ENCODE measurements at places on chromosomes 4 and X. TPM values are rescaled to one million over a fixed set of nuclear protein-coding genes. Genes with fewer than 3 reads are reported as not detected.

EBP gene
- 159 TPM for total RNA-seq

FANCB gene
- total RNA-seq, result 14.1 TPM

POU3F4 gene
- total RNA-seq, result not detected

CHIC1 gene
- 8.5 TPM for total RNA-seq

CCDC160 gene
- total RNA-seq, result 1.0 TPM

SMIM31 gene
- total RNA-seq, result 1.9 TPM

TREX2 gene
- total RNA-seq, result 2.0 TPM

SSX2 gene
- not detected for total RNA-seq

SRPX2 gene
- total RNA-seq, result 45.4 TPM

RHOH gene
- not detected for total RNA-seq

MAGEA4 gene
- total RNA-seq, result not detected

SPARCL1 gene
- total RNA-seq, result not detected

GRCh38 chr4:15368856-15369255 lies 59.0 kb upstream of the C1QTNF7 start:
- no peak for DNase-seq

- DNase-seq, result no peak
Measured at GRCh38 chr4:15035159-15035558, 32.9 kb downstream of the CPEB2 start.

- DNase-seq, result no peak
Measured at GRCh38 chrX:151791961-151792360, 57.4 kb downstream of the CNGA2 start.

- no peak for DNase-seq
Measured at GRCh38 chrX:123322536-123322935, 138.5 kb downstream of the GRIA3 start.

GRCh38 chr4:182604953-182605352 lies 312.2 kb downstream of the DCTD start:
- no peak for DNase-seq

DNA sequence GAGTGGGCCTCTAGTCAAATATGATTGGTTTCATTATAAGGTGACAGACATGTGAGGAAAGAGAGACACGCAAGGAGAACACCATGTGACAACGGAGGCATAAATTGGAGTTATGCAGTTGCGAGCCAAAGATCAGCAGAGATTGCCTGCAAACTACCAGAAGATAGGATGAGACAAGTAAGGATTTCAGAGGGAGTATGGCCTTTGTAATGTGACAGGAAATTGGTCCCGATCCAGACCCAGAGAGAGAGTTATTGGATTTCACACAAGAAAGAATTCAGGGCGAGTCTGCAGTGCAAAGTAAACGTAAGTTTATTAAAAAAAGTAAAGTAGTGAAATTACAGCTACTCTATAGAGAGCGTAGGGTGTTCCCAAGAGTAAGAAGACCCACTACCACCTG lies 35.7 kb upstream of the NDST4 start:
- DNase-seq, result no peak

DNA sequence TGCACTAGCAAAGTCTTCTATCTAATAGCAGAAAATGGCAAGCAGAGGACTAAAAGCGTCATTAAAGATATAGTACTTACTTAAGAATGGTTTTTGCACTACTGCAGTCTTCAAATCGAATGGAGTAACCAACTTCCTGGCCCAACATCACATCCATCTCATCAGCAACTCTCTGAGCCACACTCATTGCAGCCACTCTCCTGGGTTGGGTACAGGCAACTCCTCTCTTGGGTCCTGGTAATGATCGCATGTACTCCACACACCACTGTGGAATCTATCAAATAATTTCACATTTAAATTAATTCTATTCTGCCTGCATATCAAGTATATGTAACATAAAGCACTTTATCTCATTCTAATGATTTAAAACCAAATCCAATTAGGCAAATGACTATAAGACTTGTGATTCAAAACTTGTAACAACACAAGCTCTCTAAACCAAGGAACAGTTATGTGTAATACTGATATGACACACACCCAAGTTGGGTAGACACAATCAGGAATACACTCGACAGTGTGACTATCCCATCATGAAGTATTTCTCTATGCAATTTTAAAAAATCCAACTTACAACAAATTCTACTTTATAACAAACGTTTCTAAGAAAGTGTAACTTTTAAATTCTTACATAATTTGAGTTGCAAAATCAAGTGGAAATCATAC lies 13.6 kb downstream of the DHX15 start:
- no peak for DNase-seq

DNA sequence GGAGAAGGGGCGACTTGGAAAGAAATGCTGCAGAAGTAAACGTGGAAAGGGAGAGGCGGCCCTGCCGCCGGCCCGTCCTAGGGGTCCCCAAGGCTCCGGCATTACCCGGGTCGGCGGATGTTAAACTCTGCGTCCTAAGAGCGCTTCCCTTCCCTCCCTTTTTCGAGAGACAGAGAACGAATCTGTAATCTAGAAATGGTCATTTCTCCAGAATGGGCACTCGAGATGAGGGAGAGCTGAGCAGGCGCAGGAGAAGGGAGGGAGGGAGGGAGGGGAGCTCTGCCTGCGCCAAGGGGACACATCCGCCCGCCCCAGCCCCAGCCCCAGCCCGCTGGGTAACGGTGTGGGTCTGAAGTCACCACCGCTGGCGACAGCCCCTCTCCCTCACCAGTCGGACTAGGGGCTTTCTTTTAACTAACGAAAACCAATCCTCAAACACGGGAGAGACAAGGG lies 1.7 kb downstream of the HCFC1 start:
- no peak for DNase-seq

- DNase-seq, result no peak
Measured at GRCh38 chrX:112367065-112367464, 284.5 kb upstream of the TRPC5 start.

DNA sequence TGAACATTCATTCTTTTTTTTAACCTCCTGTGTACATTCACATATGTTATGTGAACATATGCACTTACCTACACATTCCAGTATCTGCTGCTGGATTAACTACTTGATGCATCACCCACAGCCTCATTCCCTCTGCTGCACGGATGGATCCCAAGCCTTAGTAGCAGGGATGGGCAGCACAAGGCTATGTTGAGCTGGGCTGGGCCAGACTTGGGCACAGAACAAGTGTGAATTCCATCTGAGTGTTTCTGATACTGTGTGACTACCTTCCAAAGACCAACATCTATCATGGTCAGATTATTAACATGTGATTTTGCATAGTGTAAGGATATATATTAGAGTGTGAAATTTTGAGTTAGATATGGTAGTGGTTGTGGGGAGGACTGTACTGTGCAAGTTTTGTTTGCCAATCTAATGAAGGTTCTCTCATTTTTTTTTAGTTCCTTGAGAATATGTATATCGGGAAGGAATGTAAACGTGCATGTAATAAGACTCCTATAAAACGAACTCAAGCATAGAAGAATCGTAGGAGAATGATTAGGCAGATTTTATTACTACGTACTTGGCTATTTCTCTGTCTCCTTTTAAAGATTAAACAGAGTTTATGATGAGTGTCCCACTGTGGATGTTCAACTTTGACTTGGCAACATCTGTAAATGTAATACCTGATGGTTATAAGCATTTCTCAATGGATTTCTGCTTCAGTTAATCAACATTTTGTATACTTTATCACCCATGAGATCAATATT lies 23.4 kb upstream of the STBD1 start:
- no peak for DNase-seq

- no peak for DNase-seq
Measured at GRCh38 chr4:145494666-145495270, 13.1 kb downstream of the SMAD1 start.

GRCh38 chr4:183493246-183493645 lies 11.6 kb upstream of the ING2 start:
- DNase-seq, result no peak

- no peak for DNase-seq
Measured at GRCh38 chrX:134821370-134821769, 163.1 kb upstream of the PLAC1 start.

- no peak for DNase-seq
Measured at GRCh38 chrX:55451141-55451540, 786 bp upstream of the MAGEH1 start.

- no peak for DNase-seq
Measured at GRCh38 chr4:7715271-7716009, 224.2 kb downstream of the AFAP1 start.

- no peak for DNase-seq
Measured at GRCh38 chr4:114601304-114602052, 2.9 kb downstream of the UGT8 start.

Measured in Calu3 (cell line).